ENCODE measurements at places on chromosomes 2 and 18.
A peak's percentile ranks its signal among the peaks of the same experiment; 100 is the strongest.

DNA sequence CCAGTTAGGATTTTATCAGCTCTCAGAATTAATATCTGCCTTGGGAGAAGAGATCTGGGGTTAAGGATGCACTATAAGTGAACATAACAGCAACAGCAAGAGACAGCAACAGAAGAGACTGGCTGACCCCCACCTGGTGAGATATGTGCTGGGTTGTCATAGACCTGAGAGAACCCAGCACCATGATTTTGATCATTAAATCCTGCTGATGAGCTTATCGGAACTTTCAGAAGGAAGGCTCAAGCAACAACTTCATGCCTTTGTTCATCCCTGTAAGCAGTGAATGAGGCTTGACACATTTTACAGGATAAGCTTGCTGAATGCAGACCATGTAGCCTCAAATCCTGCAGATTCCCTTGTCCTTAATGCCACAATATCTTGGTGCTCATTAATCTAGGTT is 100.0 kb downstream of the POLE4 start:
- no peak for DNase-seq

DNA sequence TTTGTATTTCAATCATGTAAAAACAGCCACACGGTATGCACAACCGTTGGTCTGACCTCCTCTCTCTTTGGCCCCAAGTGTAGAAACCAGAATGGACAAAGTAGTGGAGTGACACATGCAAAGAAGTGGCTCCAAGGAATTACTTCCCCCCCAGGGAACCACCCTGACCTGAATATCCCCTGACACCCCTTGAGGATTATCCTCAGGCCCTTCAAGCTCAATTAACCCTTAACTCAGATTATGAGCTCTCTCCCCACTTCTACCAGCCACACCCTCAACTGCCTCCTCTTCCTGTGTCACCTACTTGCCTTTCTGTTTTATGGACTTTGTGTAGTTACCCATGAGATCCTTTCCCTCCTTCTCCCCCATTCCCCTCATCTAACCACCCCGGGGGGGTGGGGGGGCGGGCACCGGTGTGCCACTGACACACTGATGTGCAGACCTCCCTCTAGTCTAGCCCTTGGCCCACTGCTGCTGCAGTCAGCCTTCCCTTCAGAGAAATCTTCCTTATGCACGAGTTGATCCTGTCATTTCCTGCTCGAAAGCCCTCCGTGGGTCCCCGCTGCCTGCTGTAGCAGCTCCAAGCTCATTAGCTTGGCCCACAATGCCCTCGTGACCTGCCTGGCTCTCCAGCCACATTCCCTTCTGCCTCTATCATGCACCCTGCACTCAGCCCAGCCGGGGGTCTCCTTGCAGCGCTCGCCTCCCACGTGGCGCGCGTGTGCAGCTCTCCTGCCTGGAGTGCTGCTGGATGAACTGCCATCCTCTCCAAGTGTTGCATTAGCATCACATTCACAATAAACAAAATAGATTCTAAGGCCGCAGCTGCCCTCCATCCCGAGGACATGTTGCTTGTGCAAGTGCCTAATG is 40.1 kb upstream of the TMEM177 start:
- DNase-seq, result no peak

DNA sequence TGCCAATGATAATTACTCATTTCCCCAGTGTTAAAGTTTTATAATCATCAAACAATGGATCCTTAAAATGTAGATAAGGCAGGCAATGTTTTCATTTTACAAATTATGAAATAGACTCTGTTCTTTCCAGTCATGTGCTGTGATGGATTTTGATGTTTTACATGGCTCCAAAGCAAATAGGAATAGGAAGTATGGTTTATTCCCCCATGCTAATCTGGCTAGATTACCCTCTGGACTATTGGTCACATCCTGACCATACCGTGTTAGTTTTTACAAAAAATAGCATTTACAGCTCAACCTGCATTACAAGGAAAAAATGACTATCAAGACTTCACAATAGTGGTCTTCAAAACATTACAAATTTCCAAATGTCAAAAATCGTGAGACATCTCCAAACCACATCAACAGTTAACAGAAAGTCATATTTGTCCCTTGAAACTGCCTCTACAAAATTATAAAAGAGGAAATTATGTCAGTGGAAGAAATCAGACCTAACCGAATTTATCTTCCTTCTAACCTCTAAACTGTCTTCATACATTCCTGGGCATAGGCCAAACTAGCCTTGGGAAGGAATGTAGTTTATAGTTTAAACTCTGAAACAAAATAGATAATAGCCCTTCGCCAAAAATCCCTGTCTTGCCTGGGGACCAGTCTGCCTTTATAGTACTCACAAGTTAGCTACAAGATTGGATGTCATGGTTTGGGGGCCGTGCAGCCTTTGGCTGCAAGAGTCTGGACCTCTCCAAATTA is 1941.2 kb upstream of the CELF4 start:
- DNase-seq, result no peak

DNA sequence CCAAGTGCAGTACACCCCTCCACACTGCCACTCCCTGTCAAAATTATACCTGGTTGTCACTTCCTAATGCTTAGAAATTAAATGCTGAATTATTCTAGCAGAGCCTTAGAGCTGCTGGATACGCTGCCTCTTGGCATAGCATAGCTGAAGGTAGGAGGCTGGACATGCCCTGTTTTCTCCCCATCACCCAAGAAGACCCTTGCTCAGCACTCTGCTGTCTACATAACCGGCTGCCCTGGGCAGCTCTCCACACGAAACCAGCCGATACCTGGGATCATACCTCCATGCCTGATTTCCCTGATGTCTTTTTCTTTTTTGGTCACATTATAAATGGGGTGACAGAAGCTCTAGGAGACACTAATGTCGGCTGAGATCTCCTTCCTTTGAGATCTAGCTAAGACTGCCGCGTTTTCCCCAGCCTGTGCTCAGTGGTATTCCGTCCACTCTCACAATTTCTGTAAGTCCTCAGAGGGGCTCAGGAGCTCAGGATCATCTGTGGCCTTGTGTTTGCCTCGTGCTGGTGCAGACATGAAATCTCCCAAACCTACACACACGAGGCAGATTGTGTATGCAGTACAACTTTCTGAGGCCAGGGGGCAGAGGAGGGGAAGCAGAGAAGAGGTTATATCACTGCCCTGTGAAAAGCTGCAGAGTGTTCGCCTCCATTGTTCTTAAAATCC is 13.5 kb upstream of the ZAP70 start:
- peak; percentile 55 for DNase-seq

- DNase-seq, result no peak
Observed at GRCh38 chr2:110842048-110842447, 109.7 kb downstream of the ACOXL start.

DNA sequence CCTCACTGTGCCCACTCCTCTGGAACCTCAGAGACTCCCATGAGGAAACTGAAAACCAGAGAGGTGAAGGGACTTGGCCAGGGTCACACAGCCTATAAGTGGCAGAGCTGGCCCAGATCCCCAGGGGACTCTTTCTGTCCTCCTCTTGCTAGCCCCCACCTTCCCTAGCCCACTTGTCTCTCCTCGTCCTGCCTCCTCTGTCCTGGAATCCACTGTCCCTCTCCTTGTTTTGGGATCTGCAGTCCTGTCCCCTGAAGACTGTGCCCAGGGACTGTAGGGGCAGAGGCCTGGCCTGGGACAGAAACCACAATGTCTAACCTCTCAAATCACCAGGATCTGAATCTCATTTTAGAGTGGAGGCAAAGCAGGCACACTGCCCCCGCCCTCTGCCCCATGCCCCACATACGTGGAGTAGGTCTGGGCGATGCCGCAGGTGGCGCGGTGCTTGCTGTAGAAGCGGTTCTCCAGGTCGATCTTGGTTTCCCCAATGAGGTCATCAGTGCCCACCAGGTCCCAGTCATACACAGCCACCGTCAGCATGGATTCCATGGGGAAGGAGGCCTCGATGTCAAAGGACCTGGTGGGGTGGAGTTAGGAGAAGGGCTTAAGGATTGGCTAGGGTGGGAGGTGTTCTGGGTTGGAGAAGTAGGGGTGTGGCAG is 12.5 kb downstream of the OTOF start:
- no peak for DNase-seq

DNA sequence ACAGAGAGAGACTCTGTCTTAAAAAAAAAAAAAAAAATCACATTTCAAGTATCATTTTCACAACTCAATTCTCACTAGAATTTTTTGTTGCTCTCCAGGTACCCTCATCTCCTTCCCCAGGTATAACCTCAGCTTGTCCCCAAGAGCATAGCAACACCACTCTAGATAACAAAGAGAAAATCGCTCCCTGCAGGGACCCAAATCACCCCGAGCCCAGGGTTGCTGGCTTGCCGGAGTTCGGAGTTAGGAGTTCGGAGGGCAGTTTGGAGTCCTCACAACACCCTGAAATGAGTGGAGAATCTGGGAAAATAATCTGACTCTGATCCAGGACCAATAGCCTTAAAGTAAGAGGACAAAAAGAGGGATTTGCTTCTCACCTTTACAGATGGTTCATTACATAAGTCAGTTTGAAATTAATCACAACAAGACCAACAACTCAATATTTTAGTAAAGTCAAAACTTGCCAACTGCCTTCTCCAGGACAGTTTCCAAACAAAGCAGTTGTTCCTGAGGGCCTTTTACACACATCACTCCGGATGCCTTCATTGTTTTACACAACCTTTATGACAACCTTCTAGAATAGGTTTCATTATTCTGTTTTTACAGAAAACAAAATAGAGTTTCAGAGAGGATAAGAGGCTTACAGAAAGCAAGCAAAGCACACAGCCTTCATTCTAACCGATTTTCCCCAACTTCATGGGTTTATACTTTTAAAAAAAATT is 59.1 kb downstream of the C2orf76 start:
- no peak for DNase-seq

- DNase-seq, result no peak
Observed at GRCh38 chr2:126828491-126828890, 70.2 kb upstream of the TEX51 start.

- no peak for DNase-seq
Observed at GRCh38 chr2:220134756-220135534, 507.5 kb downstream of the SLC4A3 start.

DNA sequence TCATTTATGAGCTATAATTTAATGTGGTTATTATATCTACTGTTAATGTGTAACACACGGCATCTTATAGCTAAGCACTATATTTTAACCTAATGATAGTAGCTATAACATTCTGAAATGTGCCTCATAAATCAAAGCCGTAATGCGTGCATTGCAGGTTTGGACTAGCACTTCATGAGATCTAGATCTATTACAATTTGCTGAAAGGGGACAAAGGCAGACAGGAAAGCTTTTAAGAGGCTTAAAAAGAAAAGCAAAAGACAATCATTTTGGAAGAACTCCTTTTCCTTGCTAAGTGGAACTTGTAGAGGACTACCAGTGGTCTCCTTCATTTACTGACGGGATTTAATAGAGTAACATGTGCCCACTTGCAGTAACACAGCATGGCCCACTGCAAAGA is 213.1 kb downstream of the NBAS start:
- no peak for DNase-seq

DNA sequence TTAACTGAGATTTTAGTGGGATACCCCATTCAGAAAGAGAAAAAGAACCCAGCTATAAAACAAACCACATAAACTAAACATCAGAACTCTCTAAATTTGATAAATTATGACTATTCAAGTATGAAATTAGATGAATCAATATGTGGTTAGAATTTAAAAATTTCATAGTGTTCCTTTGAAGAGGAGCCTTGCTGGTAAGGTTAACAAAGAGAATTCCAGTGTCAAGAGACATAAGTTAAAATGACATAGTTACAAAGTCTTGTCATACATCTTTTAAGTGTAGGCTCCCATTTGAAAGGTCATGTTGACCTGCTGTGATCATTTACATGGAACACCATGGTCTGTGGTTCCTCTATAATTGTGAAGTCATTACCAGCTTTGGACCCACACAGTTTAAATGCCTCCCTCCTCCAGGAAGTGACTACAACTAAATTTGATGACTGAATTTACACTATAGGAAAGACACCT is 231.6 kb upstream of the ETAA1 start:
- DNase-seq, result no peak

DNA sequence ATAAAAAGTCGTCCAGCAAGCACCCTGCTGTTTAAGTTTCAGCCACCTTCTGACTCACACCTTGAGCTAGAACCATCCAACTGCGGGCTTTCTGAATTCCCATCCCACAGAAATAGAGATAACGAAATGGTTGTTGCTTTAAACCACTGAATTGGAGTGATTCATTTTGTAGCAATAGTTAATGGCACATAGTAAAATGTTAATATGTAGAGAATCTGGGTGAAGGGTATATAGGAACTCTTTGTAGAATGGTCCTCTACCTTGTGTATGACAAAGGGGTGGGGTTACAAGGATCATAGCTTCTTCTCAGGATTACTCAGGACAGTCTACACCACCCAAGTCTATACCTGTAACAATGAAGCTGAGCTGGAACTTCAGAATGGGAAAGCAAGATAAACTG is 2.4 kb upstream of the MAPRE3 start:
- DNase-seq, result no peak

GRCh38 chr2:108909275-108909823 is 79.7 kb downstream of the EDAR start:
- no peak for DNase-seq

DNA sequence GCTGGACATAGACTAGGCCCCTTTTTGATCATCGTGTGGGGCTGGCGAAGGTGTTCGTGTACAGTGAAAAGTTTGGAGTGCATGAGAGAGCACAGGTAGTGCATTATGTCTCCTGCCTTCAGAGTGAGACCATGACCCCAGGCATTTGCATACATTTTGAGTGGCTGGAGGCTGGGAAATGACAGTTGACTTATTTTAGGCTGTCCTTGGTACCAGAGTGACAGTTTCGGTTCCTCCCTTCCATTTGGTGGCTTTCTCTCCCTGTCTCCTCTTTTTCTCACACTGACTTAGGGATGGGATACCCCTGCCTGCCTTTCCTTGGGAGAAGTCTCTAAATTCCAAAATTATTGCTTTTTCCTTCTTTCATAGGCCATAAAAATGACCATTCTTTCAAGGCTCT is 20.1 kb downstream of the SERPINB12 start:
- no peak for DNase-seq

DNA sequence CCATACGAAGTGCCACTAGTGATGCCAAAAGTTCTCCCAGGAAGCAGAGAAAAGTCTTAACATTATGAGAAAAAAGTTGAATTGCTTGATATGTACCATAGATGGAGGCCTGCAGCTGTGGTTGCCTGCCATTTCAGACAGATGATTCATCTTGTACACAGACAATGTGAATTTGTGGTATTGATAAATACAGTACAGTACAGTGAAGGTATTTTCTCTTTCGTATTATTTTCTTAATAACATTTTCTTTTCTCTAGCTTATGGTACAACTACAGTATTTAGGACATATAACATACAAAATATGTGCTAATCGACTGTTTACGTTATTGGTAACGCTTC is 33.6 kb upstream of the VWC2L start:
- no peak for DNase-seq

GRCh38 chr2:177275040-177275742 is 10.7 kb upstream of the NFE2L2 start:
- DNase-seq, result no peak
